HS-5 (cell line): ENCODE measurements at places on chromosomes 4 and X.

DNA sequence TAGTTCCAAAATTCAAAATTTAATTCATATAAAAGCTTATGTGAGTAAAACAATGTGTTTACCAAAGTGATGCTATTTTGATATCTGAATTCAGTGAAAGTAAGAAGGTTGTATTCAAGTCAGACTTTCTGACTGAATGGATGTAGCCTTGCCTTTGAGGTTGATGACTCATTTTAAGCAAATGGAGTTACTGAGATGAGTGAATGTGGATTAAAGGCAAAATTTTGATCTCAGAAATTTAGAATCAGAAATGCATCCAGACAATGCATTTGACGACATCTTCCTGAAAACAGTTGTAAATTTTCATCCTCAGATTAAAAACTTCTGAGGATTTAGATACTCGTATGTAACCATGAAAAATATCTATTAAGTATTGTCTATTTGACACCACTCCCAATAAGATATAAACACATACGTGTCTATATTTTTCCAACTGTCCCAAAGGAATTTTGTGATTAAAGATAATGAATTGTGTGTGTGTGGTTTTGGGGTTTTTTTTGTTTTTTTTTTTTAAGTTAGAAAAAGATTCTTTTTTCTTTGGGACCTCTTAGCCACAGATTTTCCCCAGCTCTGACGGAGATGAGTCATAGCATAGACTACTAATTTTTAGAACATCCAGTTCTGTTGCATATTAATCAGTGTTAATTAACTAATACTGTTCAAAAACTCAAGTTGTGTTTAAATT is 34.4 kb downstream of the NFKB1 start:
- DNase-seq: peak; percentile 26

GRCh38 chrX:124033821-124034220 is 72.3 kb downstream of the STAG2 start:
- peak; percentile 38 for DNase-seq

- DNase-seq: peak; percentile 45
Observed at GRCh38 chr4:183355405-183355804, 33.2 kb upstream of the CLDN24 start.

- no peak for DNase-seq
Observed at GRCh38 chr4:153366486-153366885, 22.0 kb downstream of the MND1 start.

GRCh38 chr4:113566015-113566795 is 195.3 kb downstream of the CAMK2D start:
- no peak for DNase-seq

DNA sequence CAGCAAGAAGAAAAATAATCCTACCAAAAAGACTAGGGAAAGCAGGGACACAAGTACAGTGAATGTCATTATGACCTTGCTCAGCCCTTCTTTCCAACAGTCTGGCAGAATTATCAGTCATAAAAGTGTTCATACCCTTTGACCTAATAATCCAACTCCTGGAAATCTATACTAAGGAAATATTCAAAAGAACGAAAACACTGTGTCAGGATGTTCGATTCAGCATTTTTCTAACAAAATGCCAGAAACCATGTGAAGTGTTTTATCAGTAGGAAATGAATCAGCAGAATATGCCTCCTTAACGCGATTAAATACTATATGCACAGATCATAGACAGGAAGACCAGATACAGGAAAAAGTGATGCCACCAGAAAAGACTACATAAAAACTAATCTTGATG is 16.2 kb upstream of the S100G start:
- no peak for DNase-seq

DNA sequence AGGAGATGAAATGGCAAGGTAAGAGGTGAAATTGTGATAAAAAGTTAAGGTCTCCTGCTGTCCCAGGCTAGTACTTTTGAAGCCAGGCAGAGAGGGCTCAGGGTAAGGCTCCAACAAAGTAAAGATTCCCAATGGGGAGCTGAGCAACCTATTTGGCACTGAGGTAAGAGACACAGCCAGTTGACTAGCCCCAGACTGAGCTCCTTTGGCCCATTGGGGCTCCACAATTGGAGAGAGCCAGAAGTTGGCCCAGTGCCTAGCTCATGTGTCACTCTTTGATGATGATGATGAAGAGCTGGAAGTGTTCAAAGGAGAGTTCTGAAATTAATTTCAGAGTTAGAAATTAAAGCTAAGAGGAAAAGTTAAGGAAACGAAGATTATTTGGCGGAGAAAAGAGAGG is 94.6 kb downstream of the RLIM start:
- DNase-seq: no peak
